CD14-positive monocyte (primary cell): ENCODE measurements at places on chromosomes 13 and 19. TPM values are rescaled to one million over a fixed set of nuclear protein-coding genes. Genes with fewer than 3 reads are reported as not detected.

CACNG7 gene
- not detected for polyA plus RNA-seq

TEX26 gene
- not detected in 2 replicates for polyA plus RNA-seq

NKPD1 gene
- 0.11 TPM in 2 replicates for polyA plus RNA-seq

DNA sequence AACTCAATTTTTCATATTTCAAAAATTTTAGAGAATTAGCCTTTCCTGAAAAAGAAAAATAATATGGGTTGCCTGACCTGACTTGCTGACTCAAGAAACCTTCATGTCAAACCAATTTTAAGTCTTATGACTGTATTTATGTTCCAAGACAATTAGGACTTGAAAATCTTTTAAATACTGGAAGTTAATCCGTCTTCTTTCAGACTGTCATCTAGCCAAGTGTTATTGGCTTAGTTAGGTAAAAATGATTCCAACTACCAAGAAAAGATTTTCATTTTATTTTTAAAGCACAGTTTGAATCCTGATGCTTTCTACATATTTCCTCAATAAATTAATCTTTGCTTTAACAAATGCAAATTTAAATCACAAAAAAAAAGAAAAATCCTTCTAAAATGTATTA lies 337.6 kb downstream of the SLITRK6 start:
- H3K36me3 ChIP-seq: no peaks in the 10 kb centered on the region
- no peaks in the 10 kb centered on the region for H3K27me3 ChIP-seq
- H3K27ac ChIP-seq: no peak overlapping the region

- DNase-seq: peak; percentile 90
- no peaks in the 10 kb centered on the region for H3K27me3 ChIP-seq
- H3K4me1 ChIP-seq: peaks cover 59% of the 10 kb centered on the region
- peaks cover 55% of the 10 kb centered on the region for H3K36me3 ChIP-seq
- peak overlapping the region; percentile 83 for H3K27ac ChIP-seq
Measured at GRCh38 chr19:8484331-8484894, 18.0 kb downstream of the PRAM1 start.

SPART gene
- 29.8 TPM for polyA plus RNA-seq

GRCh38 chr19:31448221-31448657 lies 99.0 kb upstream of the TSHZ3 start:
- H3K36me3 ChIP-seq: no peaks in the 10 kb centered on the region
- H3K4me3 ChIP-seq: no peak overlapping the region
- H3K27ac ChIP-seq: no peak overlapping the region
- no peaks in the 10 kb centered on the region for H3K27me3 ChIP-seq
- no peak for DNase-seq
- H3K4me1 ChIP-seq: no peaks in the 10 kb centered on the region

DNA sequence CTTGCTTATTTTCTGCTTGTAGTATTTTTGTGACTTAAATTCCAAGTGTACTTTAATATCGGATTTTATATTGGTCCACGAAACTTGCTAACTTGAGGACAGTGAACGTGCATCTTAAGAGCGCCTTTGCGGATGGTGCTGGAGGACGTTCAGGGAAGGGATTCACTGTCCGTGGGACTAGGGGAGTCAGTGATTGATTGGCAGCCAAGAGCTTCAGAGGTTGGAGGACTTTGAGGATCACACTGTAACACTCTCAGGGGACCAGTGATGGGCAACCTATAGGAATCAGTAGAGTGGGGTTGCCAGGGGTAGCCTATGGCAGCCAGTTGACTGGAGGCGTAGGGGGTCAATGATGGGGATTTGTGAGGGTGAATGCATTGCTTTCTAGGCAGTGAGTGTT lies 516 bp downstream of the ZNF175 start:
- H3K36me3 ChIP-seq: peaks cover 15% of the 10 kb centered on the region
- H3K4me1 ChIP-seq: peaks cover 16% of the 10 kb centered on the region
- no peak for DNase-seq
- peak overlapping the region; percentile 84 for H3K4me3 ChIP-seq
- no peaks in the 10 kb centered on the region for H3K27me3 ChIP-seq
- no peak overlapping the region for H3K27ac ChIP-seq

DNA sequence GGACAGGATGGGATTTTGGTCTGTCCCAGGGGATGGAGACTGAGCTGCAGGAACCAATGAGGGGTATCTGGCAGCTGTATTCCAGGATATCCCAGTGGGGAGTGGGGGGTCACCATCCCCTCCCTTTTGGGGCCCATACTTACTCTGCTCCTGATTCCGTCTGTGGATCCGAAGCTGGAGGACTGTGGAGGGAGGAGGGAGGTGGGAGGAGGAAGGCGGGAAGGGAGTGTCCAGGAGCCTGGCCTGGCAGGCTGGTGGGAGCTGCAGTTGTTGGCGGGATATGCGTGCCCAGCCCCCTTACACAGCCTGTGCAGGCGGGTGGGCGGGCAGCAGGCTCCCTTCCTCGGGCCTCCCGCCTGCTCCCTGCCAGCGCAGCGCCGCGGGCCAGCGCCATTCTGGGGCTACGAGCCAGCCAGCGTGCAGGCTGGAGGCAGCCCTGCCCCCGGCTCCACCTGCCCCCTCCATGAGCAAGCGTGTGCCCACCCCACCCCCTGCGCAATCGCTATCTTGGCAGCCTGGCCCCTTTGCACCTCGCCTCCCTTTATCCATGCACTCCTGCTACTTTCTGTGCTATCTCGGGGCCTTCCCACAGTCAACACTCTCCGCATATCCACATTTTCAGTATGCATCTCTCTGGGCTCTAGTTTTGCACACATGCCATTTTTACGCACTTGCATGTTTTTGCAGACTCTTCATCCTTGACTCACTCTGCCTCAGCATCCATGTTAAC lies 2.8 kb downstream of the MAMSTR start:
- peaks cover 2% of the 10 kb centered on the region for H3K27me3 ChIP-seq
- no peak for DNase-seq
- H3K36me3 ChIP-seq: no peaks in the 10 kb centered on the region
- peaks cover 26% of the 10 kb centered on the region for H3K4me1 ChIP-seq
- no peak overlapping the region for H3K27ac ChIP-seq

CALR3 gene
- not detected for polyA plus RNA-seq

GRCh38 chr13:28347456-28348371 lies 147.2 kb downstream of the FLT1 start:
- peaks cover 78% of the 10 kb centered on the region for H3K27me3 ChIP-seq
- no peak overlapping the region for H3K27ac ChIP-seq
- H3K4me1 ChIP-seq: no peaks in the 10 kb centered on the region

DNA sequence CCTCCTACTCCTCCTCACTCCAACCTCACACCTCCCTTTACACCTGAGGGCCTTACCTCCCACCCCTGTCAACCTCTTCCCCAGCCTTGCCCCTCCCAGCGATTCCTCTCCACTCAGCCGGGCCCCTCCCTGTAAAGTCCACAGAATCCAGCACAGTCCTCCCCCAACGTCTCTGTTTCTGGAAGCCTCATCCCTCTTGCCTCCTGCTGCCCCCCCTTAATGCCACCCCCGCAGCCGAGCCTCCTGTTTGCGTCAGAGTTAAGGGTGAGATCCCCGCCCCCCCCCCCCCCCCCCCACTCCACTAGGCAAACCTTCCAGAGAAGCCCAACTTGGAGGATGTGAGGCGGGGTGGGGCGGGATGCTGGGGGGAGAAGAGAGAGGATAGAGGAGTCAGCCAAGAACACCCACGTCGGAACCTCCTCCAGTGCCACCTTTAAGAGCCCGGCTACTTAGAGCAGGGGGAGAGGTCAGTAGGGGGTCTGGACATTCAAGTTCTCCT lies 2.1 kb downstream of the UNC13A start:
- H3K36me3 ChIP-seq: no peaks in the 10 kb centered on the region
- no peaks in the 10 kb centered on the region for H3K4me1 ChIP-seq
- peaks cover 32% of the 10 kb centered on the region for H3K27me3 ChIP-seq
- no peak for DNase-seq
- no peak overlapping the region for H3K27ac ChIP-seq
